ENCODE measurements at places on chromosomes 4 and X.

GRCh38 chrX:3052860-3053259 lies 11.6 kb downstream of the ARSF start:
- DNase-seq, result no peak

DNA sequence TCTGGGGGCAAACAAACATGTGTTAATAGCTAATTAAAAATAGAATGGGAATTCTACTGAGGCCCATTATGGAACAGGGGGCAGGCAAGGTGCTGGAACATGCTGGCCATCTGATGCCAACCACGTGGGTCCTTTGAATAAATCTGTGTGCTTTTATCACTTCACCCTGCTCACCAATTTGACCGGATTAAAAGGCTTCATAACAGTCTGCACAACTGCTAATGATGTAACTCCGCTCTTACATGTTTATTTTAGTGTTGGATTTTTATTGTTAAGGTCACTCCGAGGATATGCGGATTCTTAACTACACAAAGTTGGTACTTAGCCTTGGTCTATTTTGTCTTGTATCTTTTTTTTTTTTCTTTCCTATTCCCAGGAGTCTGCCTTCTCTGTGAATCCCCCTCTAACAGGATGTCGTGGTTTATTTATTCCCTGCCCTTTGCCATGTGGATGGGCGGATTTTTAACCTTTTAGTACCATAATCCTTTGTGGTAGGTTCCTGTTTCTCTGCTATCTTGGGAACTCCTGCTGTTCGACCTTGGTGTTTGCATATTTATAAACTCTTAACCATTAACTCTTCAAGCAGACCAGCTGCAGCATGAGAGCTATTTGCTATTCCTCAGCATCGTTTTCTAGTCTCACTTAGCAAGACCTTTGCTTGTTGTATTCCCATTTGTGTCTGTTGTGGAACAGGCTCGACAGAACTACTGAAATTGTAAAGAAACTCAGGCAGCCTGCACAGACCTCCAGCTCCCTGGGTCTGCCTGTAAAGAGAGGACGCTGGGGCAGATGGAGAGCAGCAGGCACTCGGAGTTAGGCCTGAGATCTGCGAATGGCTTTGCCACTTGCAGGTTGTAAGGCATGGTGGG lies 38.0 kb downstream of the TRIM2 start:
- no peak for DNase-seq

DNA sequence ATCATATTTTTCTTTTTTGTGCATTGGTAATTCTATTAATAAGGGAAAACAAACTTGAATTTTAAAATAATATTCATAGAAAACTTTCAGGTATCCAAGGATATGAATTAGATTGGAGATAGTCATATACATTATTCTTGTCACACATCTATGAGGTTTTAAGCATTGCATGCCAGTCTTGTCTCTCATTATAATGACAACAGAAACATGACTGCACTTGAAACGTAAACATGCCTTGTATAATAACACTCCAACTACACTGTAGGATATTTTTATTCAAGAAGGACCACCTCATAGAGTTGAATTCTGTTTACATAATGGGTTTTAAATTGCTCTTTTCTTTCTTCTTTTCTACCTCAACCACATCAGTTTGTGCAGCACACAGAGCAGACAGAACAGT lies 104.5 kb downstream of the DCAF8L2 start:
- DNase-seq, result no peak

DNA sequence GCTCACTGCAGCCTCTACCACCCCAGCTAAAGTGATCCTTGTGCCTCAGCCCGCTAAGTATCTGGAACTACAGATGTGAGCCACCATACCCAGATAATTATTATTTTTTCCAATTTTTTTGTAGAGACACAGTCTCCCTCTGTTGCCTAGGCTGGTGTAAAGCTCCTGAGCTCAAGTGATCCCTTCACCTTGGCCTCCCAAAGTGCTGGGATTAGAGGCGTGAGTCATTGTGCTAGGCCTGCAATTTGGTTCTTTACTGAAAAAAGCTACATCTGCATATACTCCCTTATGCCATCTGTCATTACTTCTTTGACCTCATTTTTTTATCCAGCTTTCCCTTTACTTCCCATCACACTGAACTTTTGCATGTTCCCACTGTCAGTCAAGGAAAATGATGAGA lies 2012.4 kb upstream of the IGFBP7 start:
- no peak for DNase-seq

- no peak for DNase-seq
Observed at GRCh38 chr4:184370711-184371389, 103.5 kb downstream of the IRF2 start.

DNA sequence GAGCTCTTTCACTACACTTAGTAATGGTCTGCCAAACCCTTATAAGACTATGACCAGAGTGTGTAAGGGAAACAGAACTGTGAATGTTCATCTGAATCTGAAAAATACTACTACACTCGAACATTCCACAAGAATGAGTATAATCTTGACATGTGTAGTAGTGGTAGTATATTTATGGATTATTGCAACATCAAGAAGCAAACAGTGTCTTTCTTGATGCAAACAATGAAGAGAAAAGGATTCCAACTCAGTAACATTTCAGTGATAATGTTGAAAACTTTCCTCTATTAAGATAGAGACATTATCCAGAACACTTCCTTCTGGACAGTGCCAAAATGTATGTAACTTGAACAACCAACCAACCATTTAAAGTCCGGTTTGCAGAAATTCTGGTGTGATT lies 394.7 kb upstream of the CPEB2 start:
- DNase-seq, result no peak

- DNase-seq, result peak; percentile 5
Observed at GRCh38 chr4:1375761-1376322, 28.8 kb downstream of the UVSSA start.

DNA sequence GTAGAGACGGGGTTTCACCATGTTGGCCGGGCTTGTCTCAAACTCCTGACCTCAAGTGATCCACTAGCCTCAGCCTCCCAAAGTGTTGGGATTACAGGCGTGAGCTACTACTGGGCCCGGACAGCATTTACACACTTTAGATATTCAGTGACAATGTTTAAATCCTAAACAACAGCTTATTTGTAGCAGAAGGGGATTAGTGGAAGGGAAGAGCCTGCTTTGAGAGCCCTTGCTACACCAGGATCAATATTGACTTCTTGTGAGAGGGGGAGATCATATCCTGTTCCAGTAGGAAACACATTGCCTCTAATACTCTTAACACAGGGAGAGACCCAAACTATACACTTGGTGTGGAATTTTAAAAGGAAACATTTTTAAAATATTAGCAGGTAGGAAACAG lies 7.1 kb downstream of the MGST2 start:
- no peak for DNase-seq

GRCh38 chr4:110005461-110006056 lies 92.9 kb downstream of the EGF start:
- DNase-seq, result no peak

GRCh38 chrX:16843208-16843909 lies 26.8 kb downstream of the RBBP7 start:
- DNase-seq, result no peak

GRCh38 chr4:185437809-185438208 lies 12.0 kb upstream of the UFSP2 start:
- no peak for DNase-seq

Measured in tibial artery (tissue), 4 donors.